ENCODE measurements at places on chromosomes 4 and X. TPM values are rescaled to one million over a fixed set of nuclear protein-coding genes. Genes with fewer than 3 reads are reported as not detected.

DNA sequence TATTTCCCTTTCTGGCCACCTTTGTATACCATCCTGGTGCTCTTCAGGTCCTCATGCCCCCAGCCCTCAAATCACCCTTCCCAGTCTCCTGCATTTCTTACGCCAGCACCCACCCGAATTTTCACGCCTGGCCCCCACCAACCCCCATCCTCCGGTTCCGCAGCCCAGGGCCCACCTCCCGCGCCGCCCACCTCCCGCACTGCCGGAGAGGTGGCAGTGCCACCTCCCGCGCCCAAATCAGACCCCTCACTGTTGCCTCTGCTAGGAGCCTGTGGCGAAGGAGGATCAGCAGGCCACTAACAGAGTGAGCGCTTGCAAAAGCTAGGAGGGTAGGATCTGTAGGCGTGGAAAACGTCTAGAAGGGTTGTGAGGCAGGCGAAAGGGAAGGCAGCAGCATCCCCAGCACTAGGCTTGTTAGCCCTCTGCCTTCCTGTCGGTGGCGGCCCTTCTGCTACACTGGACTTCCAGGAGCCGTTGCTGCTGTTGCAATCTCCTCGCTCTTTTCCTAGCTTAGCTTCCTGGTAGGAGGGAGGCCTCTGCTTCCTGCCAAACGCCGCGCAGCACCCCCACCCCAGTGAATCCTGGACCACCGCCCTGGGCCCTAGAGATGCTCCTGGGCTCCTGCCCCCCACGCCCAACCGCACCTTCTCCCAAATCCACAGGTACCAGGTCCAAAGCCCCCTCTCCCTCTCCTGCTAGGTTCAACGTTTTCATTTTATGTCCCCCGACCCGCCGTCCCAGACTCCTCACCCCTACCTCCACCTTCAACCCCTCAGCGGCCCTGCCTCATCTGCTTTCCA is 51.0 kb downstream of the SPIN2B start:
- H3K27me3 ChIP-seq = no peaks in the 10 kb centered on the region
- no peaks in the 10 kb centered on the region for H3K36me3 ChIP-seq
- no peaks in the 10 kb centered on the region for H3K4me1 ChIP-seq
- H3K4me3 ChIP-seq = no peak overlapping the region
- no peak for DNase-seq
- no peak overlapping the region for H3K27ac ChIP-seq

GRCh38 chrX:123884809-123885408 is 25.1 kb downstream of the XIAP start:
- no peak overlapping the region for H3K4me3 ChIP-seq
- H3K36me3 ChIP-seq = peaks cover 7% of the 10 kb centered on the region
- no peak overlapping the region for H3K27ac ChIP-seq
- H3K4me1 ChIP-seq = peaks cover 8% of the 10 kb centered on the region

- peak; percentile 56 for DNase-seq
- H3K36me3 ChIP-seq = peaks cover 28% of the 10 kb centered on the region
- peak overlapping the region; percentile 89 for H3K27ac ChIP-seq
- no peaks in the 10 kb centered on the region for H3K27me3 ChIP-seq
- peak overlapping the region; percentile 73 for H3K4me3 ChIP-seq
Observed at GRCh38 chrX:19549838-19550237, 34.5 kb upstream of the MAP3K15 start.

- H3K36me3 ChIP-seq = no peaks in the 10 kb centered on the region
- DNase-seq = no peak
- H3K27ac ChIP-seq = no peak overlapping the region
- peaks cover 2% of the 10 kb centered on the region for H3K4me1 ChIP-seq
Observed at GRCh38 chr4:77124576-77124975, 32.4 kb upstream of the CCNG2 start.

DNA sequence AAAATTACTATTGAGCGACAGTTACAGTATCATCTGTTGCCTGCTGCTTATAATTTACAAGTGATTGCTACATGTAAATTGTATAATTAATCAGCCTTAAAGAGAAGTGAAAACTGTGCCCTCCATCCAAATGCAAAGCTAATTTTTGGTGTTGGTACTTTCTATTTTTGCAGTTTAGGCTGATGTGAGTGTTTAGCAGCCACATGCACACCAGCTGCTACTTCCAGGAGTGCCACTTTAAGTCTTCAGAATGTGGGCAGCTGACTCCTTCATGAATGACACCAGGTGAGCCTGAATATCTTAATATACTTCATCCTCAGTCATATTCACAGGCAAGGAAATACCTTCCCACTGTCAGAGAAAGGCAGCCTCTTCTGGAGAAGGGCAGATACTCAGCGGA is 149.8 kb upstream of the RASGEF1B start:
- no peak for DNase-seq
- no peaks in the 10 kb centered on the region for H3K27me3 ChIP-seq
- H3K4me1 ChIP-seq = no peaks in the 10 kb centered on the region
- no peak overlapping the region for H3K27ac ChIP-seq

GRCh38 chr4:112594993-112595392 is 41.7 kb downstream of the ZGRF1 start:
- H3K36me3 ChIP-seq = peaks cover 10% of the 10 kb centered on the region
- H3K27me3 ChIP-seq = no peaks in the 10 kb centered on the region
- no peaks in the 10 kb centered on the region for H3K4me1 ChIP-seq
- no peak for DNase-seq
- no peak overlapping the region for H3K4me3 ChIP-seq
- H3K27ac ChIP-seq = no peak overlapping the region

HCFC1 gene
- 90.4 TPM for total RNA-seq

PDLIM3 gene
- total RNA-seq = not detected

All from activated CD4-positive, alpha-beta memory T cell treated with anti-CD3 and anti-CD28 coated beads for 36 hours (primary cell).